CD4-positive, CD25-positive, alpha-beta regulatory T cell (primary cell): ENCODE measurements at places on chromosomes 4 and X. TPM values are rescaled to one million over a fixed set of nuclear protein-coding genes. Genes with fewer than 3 reads are reported as not detected.

The TACR3 gene
- total RNA-seq: not detected

GRCh38 chrX:75655627-75656026 lies 129.4 kb downstream of the MAGEE2 start:
- DNase-seq: no peak

DNA sequence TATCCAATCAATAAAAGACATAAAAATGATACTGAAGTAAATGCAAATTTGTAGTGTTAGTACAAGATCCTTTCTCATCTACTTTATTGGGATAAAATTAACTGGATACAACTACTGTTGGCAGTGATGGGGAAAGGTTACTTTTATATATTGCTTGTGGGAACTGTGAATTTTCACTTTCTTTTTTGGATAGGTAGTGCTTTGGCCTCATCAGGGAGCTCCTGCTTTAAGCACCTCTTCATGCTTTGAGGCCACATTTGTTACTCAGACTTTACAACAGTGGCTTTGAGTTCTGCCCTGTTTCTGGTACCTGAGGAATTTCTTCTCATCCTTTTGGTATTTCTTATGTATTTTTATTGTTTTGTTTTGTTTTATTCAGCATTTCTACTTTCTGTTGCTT lies 316.8 kb upstream of the ZCCHC13 start:
- DNase-seq: no peak

The STARD8 gene
- total RNA-seq: 0.57 TPM

- DNase-seq: no peak
These were observed 217.4 kb upstream of the GIMD1 start for GRCh38 chr4:106585915-106586349.

GRCh38 chr4:67499799-67500198 lies 45.5 kb downstream of the CENPC start:
- no peak for DNase-seq

GRCh38 chr4:39637586-39638353 lies 895 bp downstream of the SMIM14 start:
- DNase-seq: peak; percentile 53

DNA sequence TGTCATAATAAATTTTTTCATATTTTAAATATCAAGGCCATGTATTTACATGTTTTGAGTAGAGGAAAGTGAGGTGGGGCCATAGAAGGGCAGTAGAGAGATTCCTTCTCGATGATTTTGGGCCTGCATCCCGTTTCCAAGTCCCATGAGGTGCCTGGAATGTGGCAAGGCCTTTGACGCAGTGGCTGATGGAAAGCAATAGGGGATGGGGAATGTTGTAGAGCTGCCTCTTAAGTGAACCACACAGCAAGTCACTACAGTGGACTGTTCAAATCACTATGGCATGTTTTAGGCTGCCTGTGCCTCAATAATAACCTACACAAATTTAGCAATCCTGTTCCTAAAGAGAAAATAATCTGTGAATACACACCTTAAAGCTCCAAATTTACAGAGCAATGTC lies 48.3 kb downstream of the ANXA5 start:
- no peak for DNase-seq

DNA sequence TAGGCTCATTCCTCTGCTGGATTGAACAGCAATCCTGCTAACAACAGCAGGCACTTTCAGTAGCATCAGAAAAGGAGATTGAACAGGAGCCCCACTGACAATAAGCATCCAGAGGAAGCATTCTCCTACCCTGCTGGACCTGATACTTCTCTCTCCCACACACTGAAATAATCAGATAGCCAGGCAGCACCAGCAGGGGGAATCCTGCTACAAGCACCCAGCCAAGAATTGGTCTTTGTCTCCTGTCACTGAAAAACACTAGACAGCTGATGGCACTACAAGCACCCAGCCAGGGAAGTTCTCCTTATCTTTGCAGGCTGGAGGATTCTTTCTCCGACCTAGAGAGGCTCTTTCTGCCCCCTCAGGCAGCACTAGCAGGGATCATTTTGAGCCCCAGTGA lies 444.3 kb upstream of the GRIA3 start:
- DNase-seq: no peak

The LRCH2 gene
- total RNA-seq: not detected

- DNase-seq: no peak
These were observed 231.5 kb downstream of the MAML3 start for GRCh38 chr4:139922406-139923024.

- DNase-seq: no peak
These were observed 228.8 kb downstream of the ADGRL3 start for GRCh38 chr4:61428950-61429349.

- no peak for DNase-seq
These were observed 73.1 kb downstream of the PHEX start for GRCh38 chrX:22105231-22105630.

GRCh38 chr4:88101165-88101564 lies 57.3 kb downstream of the ABCG2 start:
- DNase-seq: no peak

DNA sequence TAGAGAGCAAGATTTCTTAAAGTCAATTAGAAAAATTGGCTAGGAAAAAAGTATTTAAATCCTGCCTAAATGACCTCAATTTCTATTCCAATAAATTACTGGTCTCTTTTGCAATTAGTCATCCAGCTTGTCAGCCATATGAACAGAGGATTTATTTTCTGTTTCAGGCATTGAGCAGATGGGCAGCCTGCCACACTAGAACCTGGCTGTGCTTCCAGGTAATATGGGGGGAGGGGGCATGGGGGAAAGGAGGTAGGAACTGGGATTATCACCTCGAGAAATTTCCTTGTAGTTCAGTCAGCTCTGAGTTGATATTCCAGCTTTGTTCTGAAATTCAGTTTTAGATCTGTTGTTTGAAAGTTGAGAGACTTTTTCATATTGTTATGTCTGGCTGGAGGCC lies 206.3 kb upstream of the LCORL start:
- DNase-seq: no peak

GRCh38 chr4:99868126-99868596 lies 26.1 kb downstream of the LAMTOR3 start:
- DNase-seq: no peak

DNA sequence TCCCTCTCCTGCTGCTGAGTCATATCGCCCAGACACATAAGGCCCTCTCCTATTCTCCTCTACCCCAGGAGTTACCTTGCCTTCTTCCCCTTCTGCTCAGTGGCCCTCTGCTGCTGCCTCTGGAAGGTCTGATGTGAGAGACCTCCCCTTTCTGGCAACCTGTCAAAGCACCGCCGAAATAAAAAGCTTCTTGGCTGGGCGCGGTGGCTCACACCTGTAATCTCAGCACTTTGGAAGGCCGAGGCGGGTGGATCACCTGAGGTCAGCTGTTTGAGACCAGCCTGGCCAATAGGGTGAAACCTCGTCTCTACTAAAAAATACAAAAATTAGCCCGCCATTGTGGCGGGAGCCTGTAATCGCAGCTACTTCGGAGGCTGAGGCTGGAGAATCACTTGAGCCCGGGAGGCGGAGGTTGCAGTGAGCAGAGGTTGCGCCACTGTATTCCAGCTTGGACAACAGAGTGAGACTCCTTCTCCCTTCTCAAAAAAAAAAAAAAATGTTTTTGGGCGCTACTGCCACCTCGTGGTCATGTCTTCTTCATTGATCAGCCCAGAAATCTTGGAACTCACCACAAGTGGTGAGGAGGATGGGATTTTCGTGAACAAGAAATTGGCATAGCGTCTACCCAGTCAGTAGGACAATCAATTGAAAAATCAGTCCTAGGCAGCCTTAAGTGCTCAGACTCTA lies 8.6 kb upstream of the ZXDA start:
- peak; percentile 32 for DNase-seq

DNA sequence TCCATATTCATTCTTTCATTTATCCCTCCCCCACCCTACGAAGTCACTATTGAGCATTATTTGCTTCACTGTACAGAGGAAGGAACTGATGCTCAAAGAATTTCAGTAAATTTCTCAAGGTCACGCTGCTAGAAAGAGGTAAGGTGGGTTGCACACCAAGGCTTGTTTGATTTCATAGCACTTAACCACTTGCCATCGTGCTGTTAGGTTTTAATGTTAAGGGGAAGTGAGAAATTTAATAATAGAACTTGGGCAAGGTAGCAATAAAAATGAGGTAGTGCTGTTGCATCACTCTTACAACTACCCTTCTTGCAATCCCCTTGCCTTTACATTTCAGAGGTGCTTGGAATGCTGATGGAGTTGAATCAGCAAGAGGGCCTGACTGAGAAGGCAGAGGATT lies 343.1 kb downstream of the MID1IP1 start:
- DNase-seq: no peak

DNA sequence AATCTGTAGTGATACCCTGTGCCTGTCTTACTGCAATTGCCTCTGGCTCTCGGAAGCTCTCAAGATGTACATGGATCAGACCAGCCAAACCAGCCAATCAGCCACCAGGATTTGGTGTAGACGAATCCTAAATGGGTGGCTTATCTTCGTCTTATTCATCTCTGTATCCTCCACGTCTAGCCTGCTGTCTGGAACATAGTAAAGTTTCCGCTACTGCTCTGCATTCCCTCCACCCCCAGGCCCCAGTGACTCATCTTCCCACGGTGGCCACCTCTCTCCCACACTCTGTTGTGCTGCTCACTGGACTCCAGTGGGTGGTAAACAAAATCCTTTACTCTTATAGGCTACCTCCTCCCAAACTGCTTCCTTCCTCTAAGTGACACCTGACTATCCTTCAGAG lies 37.8 kb downstream of the SEPTIN6 start:
- DNase-seq: peak; percentile 49

DNA sequence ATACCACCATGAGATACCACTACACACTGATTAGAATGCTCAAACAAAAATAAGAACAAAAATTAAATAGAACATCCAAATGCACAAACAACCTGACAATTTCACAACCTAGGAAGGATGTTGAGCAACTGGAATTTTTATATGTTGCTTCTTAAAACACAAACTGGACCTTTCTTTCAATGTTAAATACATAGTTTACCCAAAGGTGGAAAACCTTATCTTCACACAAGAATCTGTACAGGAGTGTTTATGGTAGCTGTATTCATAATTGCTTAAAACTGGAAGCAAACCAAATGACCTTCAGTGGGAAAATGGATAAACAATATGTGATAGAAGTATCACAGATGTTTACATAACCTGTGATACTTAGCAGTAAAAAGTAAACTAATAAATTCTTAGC lies 573.8 kb downstream of the MAGEB5 start:
- DNase-seq: no peak

GRCh38 chrX:44898411-44899221 lies 25.6 kb downstream of the KDM6A start:
- DNase-seq: peak; percentile 42

GRCh38 chr4:25767877-25768725 lies 94.7 kb downstream of the SEL1L3 start:
- no peak for DNase-seq

DNA sequence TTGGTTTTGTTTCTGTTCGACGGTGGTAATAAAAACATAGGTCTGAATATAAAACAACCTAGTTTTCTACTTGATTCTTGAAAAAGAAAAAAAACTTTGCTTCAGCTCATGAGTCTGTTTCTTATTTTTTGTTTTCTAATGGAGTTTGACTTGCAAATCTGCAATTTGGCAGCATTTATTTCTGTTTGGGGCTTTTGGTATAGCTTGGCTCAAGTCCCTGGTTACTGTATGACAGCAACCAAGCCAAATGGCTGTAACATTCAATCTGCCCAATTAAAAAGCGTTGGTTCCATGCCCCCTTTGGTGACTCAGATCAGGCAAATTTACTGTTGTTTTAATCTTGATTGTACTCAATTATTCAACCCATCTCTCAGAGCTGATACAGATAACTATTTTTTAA lies 263.4 kb downstream of the GRIA3 start:
- no peak for DNase-seq

The NKAP gene
- 13.0 TPM for total RNA-seq

DNA sequence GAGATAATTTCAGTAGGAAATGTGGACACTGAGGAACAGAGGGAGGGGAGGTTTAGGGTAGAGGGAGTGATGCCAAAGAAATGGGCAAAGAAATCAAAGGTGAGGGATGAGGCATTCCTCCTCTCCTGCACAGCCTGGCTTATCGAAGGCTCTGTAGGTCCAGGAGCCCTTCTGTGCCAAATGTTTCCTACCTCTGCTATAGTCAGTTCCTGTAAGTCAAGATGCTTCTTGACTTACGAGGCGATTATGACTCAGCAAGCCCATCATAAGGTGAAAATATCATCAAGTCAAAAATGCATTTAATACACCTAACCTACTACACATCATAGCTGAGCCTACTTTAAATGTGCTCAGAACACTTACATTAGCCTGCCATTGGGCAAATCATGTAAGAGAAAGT lies 60.0 kb upstream of the ARHGAP24 start:
- no peak for DNase-seq

The PPBP gene
- 173 TPM for total RNA-seq

GRCh38 chrX:44784241-44784640 lies 59.6 kb upstream of the DUSP21 start:
- no peak for DNase-seq

- peak; percentile 18 for DNase-seq
These were observed at the start of gene NUDT10 for GRCh38 chrX:51332188-51332942. Gene NUDT10, plus strand, starts transcription at chrX:51332822. Its CDS starts 144 bp downstream, at chrX:51332966.

The SATL1 gene
- total RNA-seq: not detected

The RASGEF1B gene
- 28.0 TPM for total RNA-seq

- DNase-seq: no peak
These were observed 16.0 kb downstream of the AMELX start for GRCh38 chrX:11309220-11309619.

The CPXCR1 gene
- total RNA-seq: not detected

DNA sequence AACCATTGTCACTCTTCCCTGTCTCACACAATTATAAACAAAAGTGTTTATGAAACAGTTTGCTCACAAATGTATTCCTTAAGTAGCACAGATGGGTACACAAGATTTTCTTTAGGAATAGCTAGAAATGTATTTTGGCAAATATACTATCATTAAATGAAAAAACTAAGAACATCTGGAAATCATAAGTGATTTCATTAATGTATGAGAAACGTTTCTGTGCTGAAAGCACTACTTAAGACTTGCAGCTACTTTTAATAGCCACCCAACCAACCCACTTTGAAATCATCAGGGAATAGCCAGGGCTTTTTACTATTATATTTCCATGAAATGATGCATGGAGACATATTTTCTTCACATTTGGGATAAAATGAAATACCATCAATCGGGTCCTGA lies 62.3 kb upstream of the NAP1L5 start:
- no peak for DNase-seq

The TMEM144 gene
- total RNA-seq: not detected

GRCh38 chr4:14083150-14083549 lies 455.6 kb upstream of the BOD1L1 start:
- no peak for DNase-seq

GRCh38 chr4:3385711-3386420 lies 55.9 kb upstream of the HGFAC start:
- DNase-seq: no peak

- DNase-seq: no peak
These were observed 1228.9 kb downstream of the PCDH7 start for GRCh38 chr4:31949045-31949444.
